ENCODE measurements at places on chromosomes 1 and 21.

DNA sequence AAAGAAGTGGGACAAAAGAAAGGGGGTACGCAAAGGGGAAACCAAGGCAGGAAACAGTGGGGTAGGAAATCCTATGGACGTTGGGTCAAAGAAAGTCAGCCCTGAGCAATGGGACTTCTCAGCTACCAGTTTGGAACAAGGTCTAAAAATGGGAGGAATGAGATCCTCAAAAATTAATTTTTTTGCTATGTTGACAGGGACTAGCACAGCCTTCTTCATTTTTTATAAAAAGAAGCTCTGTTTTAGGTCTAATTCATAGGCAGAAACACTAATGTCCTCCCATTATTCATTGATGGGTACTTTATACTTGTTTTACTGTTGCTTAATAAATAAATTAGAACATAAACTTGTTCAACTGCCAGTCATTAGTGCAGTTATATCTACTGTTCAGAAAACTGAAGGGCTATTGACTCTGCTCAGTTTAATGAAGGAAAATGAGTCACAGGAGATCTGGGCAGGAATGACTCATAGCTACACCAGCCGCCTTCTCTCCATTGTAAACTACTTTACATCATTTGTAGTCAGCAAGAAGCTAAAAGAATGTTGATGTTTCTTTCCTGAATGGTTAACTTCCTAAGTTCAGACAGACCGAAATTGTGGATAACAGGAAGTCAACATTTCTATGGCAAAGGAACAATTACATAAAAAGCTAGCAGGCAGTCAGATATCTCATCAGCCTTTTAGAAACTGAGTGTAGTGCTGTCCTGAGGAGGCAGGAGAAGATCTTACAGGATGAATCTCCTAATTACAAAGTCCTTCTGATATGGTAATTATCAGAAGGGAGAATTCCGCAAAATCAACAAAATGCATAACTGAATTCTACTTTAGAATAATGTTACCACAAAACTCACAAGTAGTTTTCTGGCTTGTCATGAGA lies 356.4 kb upstream of the PKN2 start:
- DNase-seq: no peak

GRCh38 chr1:159172614-159173291 lies 1.3 kb downstream of the CADM3 start:
- DNase-seq: no peak

- DNase-seq: peak; percentile 17
Measured at GRCh38 chr1:209435654-209436566, 147.6 kb upstream of the CAMK1G start.

DNA sequence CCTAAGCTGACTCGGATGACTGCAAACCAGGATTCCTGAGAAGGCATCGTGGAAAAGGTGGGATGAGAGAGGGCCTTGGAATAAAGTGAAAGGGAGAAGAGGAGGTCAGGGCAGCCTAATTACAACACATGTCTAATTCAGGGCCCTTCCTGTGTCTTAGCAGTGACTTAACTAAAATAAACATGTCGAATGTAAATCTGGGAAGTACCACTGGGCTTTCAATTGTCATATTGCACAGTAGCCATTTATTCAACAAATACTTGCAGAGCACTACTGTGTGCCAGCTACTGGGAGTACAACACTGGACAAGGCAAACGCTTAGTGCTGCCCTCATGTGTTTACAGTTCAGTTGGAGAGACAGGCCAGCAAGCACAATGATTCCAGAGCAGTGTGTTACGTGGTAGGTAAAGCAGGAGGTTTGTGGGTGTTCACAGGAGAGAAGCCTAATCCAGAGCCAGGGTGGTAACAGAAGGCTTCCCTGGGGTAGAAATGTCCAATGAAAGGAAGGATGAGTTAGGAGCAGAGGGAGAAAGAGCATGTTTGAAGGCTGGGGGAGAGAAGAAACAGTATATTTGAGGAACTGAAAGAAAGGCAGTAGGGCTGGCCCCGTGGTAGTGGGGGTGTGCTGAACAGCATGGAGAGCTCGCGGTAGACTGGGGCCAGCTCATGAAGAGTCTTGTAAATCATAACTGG lies 38.0 kb upstream of the RASAL2 start:
- DNase-seq: no peak

Measured in stimulated activated CD4-positive, alpha-beta T cell treated with anti-CD3 and anti-CD28 coated beads, Interleukin-1b, Interleukin-23, amount 100 ng/mL, for 1 hour (primary cell).